ENCODE measurements at places on chromosomes 5 and 9.

DNA sequence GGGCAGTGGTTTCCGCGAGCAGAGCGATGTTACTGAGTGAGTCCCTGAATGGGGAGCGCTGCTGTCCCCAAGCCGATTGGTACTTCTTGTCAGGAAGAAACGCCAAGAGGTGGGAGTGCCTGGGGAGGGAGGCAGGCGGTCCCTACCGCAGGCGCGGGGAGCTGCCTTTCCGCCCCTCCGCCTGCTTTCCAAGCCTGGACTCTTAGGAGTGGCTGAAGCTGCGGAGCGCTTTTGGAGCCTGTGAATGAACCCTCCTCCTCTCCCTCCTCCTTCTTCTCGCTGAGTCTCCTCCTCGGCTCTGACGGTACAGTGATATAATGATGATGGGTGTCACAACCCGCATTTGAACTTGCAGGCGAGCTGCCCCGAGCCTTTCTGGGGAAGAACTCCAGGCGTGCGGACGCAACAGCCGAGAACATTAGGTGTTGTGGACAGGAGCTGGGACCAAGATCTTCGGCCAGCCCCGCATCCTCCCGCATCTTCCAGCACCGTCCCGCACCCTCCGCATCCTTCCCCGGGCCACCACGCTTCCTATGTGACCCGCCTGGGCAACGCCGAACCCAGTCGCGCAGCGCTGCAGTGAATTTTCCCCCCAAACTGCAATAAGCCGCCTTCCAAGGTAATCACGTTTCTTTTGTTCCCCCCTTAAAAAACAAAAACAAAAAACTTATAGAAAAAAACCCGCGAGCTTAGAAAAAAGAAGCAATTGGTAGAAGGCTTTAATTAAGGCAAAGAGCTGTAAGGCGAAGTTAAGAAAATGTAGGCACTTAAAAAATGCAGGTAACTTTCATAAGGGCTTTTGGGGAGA lies at the start of gene VCAN:
Gene VCAN (plus strand): TSS at position 340 of the 808 bp plus-strand sequence. CDS start 11,775 bp downstream, outside the sequence.
- H3K27ac ChIP-seq, result peak within 1 kb of the TSS; percentile 29
- DNase-seq, result no peak
- peak within 1 kb of the TSS; percentile 69 for H3K4me3 ChIP-seq
- no peaks in the 10 kb centered on the region for H3K27me3 ChIP-seq
- H3K36me3 ChIP-seq, result no peaks in the 10 kb centered on the region
- H3K4me1 ChIP-seq, result peaks cover 46% of the 10 kb centered on the region

GRCh38 chr5:38692781-38693527 lies 136.5 kb upstream of the LIFR start:
- H3K27me3 ChIP-seq, result no peaks in the 10 kb centered on the region
- H3K4me3 ChIP-seq, result no peak overlapping the region
- no peak overlapping the region for H3K27ac ChIP-seq
- no peaks in the 10 kb centered on the region for H3K36me3 ChIP-seq
- no peak for DNase-seq

GRCh38 chr9:114344692-114345091 lies 15.0 kb downstream of the ORM2 start:
- H3K4me1 ChIP-seq, result peaks cover 7% of the 10 kb centered on the region
- H3K36me3 ChIP-seq, result peaks cover 100% of the 10 kb centered on the region
- DNase-seq, result no peak
- no peaks in the 10 kb centered on the region for H3K27me3 ChIP-seq

DNA sequence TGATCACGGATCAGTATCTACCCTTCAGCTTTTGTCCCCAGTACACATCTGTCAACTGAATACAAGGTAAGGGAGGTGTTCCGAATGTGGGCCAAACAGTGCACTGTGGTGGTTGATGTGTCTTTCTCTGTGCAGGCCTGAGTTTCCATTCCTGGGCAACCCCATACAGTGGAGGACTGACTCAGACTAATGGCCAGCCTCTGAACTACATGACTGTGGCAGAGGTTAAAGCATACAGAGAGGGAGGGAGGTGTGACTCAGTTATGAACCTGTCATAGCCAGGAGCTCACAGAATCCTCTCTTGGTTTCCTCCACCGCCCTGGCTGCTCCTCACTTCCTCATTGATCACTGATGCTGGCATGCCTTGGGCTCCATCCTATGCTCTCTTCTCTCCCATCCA lies 136.4 kb upstream of the TAS2R1 start:
- H3K27ac ChIP-seq, result no peak overlapping the region
- no peaks in the 10 kb centered on the region for H3K27me3 ChIP-seq
- no peaks in the 10 kb centered on the region for H3K4me1 ChIP-seq
- H3K4me3 ChIP-seq, result no peak overlapping the region

DNA sequence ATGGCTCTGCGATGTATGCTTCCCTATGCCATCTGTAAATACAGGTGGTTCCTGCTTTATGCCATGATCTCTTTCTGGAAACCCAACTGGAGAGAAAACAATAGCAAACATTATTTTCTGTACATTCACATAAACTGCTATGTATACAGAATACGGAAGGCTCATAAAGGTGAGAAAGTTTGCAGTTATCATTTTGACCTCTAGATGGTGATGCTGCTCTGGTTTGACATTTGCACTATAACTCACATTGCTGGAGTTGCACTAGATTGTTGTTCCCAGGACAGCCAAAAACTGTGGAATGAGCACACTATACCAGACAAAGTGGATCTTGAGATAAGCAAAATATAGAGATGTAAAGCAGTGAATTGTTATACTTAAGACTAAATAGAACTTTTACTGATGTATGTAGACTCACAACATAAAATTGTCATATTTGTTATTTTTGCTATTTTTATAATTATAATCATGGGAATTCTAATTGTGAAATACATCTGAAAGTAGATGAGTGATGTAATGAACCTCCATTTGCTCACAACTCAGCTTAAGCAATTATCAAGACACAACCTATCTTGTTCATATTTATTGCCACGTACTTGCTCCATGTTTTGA lies 246.5 kb downstream of the PTPRD start:
- H3K27me3 ChIP-seq, result no peaks in the 10 kb centered on the region
- DNase-seq, result no peak
- no peaks in the 10 kb centered on the region for H3K4me1 ChIP-seq

- no peaks in the 10 kb centered on the region for H3K36me3 ChIP-seq
- H3K4me3 ChIP-seq, result no peak overlapping the region
- H3K27ac ChIP-seq, result peak overlapping the region; percentile 65
Observed at GRCh38 chr5:149747141-149747832, 17.2 kb downstream of the PPARGC1B start.

GRCh38 chr9:91374939-91375338 lies 13.2 kb upstream of the AUH start:
- H3K4me3 ChIP-seq, result no peak overlapping the region
- no peaks in the 10 kb centered on the region for H3K27me3 ChIP-seq
- no peaks in the 10 kb centered on the region for H3K36me3 ChIP-seq
- no peak overlapping the region for H3K27ac ChIP-seq
- no peak for DNase-seq
- H3K4me1 ChIP-seq, result no peaks in the 10 kb centered on the region

GRCh38 chr9:88287972-88288371 lies 100.3 kb upstream of the SPIN1 start:
- no peaks in the 10 kb centered on the region for H3K4me1 ChIP-seq
- H3K4me3 ChIP-seq, result no peak overlapping the region
- no peaks in the 10 kb centered on the region for H3K36me3 ChIP-seq

- no peaks in the 10 kb centered on the region for H3K4me1 ChIP-seq
- no peak within 1 kb of the TSS for H3K4me3 ChIP-seq
- no peaks in the 10 kb centered on the region for H3K27me3 ChIP-seq
Observed at GRCh38 chr5:141303756-141304155, at the start of gene SLC25A2. SLC25A2 (minus strand) TSS chr5:141304049; CDS start chr5:141303865, 184 bp downstream.

GRCh38 chr9:69696802-69697201 lies 24.6 kb upstream of the APBA1 start:
- no peaks in the 10 kb centered on the region for H3K36me3 ChIP-seq
- no peaks in the 10 kb centered on the region for H3K4me1 ChIP-seq
- no peak for DNase-seq
- no peaks in the 10 kb centered on the region for H3K27me3 ChIP-seq
- H3K27ac ChIP-seq, result no peak overlapping the region

DNA sequence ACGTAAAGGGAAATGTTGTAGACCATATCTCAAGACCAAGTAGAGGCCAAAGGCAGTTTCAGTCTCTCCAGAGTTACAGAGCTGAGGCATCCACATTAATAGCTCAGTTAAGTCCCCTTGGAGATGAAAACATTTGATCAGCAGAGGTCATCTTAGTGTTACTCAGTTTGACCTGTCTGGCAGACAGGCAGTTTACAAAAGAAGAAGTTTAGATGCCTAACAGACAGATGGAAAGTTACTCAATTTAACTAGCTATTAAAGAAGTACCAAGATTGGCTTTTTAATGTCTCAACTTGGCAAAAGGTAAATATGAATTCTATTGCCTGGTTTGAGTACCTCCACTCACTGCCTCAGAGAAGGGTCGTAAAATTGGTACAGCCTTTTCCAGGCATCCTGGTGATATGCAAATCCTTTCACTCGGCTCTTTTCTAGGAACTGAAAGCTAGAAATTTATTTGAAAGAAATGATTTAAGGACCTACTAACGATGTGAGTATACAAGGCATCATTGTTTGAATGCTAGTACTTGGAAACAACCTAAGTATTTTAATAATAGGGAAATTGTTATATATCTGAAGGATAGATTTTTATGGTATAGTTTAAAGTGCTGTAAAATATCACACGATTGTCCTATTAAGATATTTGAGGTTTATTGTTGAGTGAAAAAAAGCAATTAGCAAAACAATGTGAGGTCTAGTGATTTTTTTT lies 14.8 kb downstream of the ACO1 start:
- no peak for DNase-seq
- no peaks in the 10 kb centered on the region for H3K36me3 ChIP-seq
- no peaks in the 10 kb centered on the region for H3K4me1 ChIP-seq
- H3K4me3 ChIP-seq, result no peak overlapping the region
- H3K27me3 ChIP-seq, result no peaks in the 10 kb centered on the region

DNA sequence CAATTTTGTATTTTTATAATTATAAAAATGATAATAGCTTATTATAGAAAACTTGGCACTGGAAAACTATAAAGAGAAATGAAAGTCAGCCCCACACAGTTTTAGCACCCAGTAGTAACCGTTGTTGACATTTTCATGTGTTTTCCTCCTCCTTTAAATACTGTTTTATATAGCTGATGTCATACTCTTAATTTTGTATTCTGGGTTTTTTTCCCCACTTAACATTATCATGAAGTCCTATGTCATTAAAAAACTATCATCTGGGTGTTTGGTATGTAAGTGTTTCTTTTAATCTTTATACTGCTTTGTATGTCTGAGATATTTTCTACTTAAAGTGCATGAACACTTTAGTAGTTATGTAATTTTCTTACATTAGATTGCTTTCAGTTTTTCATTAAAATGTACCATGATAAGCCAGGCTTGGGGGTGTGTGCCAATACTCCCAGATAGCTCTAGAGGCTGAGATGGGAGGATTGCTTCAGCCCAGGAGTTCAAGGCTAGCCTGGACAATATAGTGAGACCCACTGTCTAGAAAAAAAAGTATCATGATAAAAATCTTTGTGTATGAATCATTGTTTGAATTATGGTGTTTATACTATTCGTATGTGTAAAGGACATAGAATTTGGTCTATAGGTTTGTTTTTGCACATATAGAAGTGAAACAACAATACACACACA lies 2.7 kb downstream of the RAD50 start:
- H3K4me1 ChIP-seq, result peaks cover 12% of the 10 kb centered on the region
- H3K27me3 ChIP-seq, result no peaks in the 10 kb centered on the region
- H3K4me3 ChIP-seq, result no peak overlapping the region
- no peaks in the 10 kb centered on the region for H3K36me3 ChIP-seq
- DNase-seq, result no peak

DNA sequence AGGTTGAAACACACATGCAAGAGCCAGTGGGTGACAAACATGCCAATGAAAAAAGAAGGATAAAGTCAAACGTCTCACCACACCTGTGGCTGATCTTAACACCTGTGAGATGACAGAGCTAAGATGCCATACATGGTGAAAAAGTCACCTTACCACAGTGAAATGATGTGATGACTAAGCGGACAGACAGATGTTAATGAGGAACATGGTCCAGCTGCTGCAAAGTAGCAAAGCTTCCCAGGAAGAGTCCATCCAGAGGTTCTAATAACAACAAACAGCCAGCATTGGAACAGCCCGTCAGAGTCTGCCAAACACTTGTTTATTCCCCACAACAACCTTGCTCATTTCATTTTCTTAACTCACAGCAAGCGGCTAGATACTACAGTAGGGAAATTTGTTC lies 1.9 kb downstream of the KIAA1191 start:
- DNase-seq, result no peak
- no peak overlapping the region for H3K27ac ChIP-seq
- no peaks in the 10 kb centered on the region for H3K4me1 ChIP-seq
- no peak overlapping the region for H3K4me3 ChIP-seq
- H3K36me3 ChIP-seq, result no peaks in the 10 kb centered on the region

- H3K4me3 ChIP-seq, result no peak overlapping the region
- H3K4me1 ChIP-seq, result no peaks in the 10 kb centered on the region
- H3K36me3 ChIP-seq, result no peaks in the 10 kb centered on the region
- no peak for DNase-seq
Observed at GRCh38 chr5:143924311-143924978, 112.5 kb downstream of the HMHB1 start.

DNA sequence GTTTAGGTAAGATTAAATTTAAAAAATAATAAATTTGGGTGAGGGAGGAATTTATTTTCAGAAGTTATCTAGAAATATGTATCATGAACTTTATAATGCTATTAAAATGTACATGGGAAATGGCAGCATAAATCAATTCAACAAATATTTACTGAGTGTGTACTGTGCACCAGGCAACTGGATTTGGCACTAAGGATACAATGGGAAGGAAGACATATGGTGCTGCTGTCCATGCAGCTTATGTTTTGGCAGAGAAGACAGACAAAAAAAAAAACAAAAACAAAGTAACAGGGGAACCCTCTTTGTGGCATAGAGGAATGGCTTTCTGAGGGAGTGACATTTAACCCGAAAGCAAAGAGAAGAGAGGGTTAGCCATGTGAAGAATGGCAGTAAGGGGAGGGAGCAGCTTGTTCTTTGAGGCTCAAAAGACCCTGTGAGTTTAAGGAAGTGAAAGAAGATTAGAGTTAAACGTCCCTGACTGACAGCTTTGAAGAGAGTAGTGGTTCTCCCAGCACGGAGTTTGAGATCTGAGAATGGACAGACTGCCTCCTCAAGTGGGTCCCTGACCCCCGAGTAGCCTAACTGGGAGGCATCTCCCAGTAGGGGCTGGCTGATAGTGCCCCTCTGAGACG lies 23.9 kb downstream of the CNTRL start:
- H3K36me3 ChIP-seq, result peaks cover 21% of the 10 kb centered on the region
- H3K27ac ChIP-seq, result no peak overlapping the region
- H3K27me3 ChIP-seq, result no peaks in the 10 kb centered on the region
- no peak overlapping the region for H3K4me3 ChIP-seq

- peaks cover 9% of the 10 kb centered on the region for H3K4me1 ChIP-seq
- no peaks in the 10 kb centered on the region for H3K36me3 ChIP-seq
- no peak overlapping the region for H3K27ac ChIP-seq
- DNase-seq, result no peak
- H3K27me3 ChIP-seq, result no peaks in the 10 kb centered on the region
Observed at GRCh38 chr9:15277400-15278090, 29.5 kb downstream of the TTC39B start.

- no peaks in the 10 kb centered on the region for H3K27me3 ChIP-seq
- DNase-seq, result no peak
- no peaks in the 10 kb centered on the region for H3K4me1 ChIP-seq
- no peaks in the 10 kb centered on the region for H3K36me3 ChIP-seq
- no peak overlapping the region for H3K4me3 ChIP-seq
- peak overlapping the region; percentile 19 for H3K27ac ChIP-seq
Observed at GRCh38 chr5:98309785-98310598, 463.5 kb upstream of the RGMB start.

All from esophagus squamous epithelium (tissue), 5 donors.